Mesothelial cell of epicardium (in vitro differentiated cells): ENCODE measurements at places on chromosomes 5 and 9. TPM values are rescaled to one million over a fixed set of nuclear protein-coding genes. Genes with fewer than 3 reads are reported as not detected.

GRCh38 chr5:65967288-65968066, 41.1 kb downstream of the ERBIN start:
- no peak for DNase-seq

PGM5 gene
- 8.5 to 9.8 TPM (median 8.5 TPM) in 3 replicates for total RNA-seq

GRCh38 chr9:8872802-8873201, 1073.2 kb upstream of the DMAC1 start:
- no peak for DNase-seq

GRCh38 chr5:110256298-110256697, 470.2 kb downstream of the TMEM232 start:
- no peak for DNase-seq

- DNase-seq: no peak
Measured at GRCh38 chr5:56683281-56683680, 132.1 kb upstream of the MAP3K1 start.

GRCh38 chr9:91659529-91660495, 236.2 kb upstream of the NFIL3 start:
- no peak for DNase-seq

- no peak for DNase-seq
Measured at GRCh38 chr9:88766778-88767503, 224.3 kb upstream of the S1PR3 start.

VLDLR gene
- 47.8 to 50.0 TPM (median 49.6 TPM) in 3 replicates for total RNA-seq
